CD4-positive, alpha-beta T cell treated with Interleukin-6 at 100 ng/mL for 8 hours (primary cell): ENCODE measurements at places on chromosomes 6 and 20.
A peak's percentile ranks its signal among the peaks of the same experiment; 100 is the strongest.

DNA sequence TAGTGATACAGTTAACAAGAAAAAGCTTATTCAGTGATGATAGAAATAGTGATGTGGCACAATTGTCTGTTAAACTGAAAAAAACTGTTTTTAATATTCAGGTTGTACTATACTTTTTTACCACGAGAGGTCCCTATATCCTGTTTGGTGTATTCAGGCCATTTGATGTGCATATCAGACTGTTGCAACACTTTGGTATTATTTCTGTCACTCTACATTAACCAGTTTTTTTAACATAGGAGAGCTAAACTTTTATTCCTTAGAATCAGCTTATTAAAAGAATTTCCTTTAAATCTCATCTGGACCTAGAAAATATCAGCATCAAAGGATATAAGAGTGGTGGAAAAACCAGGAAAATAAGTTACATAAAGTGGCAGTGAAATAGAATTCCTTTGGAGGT lies 36.8 kb downstream of the TSPYL4 start:
- DNase-seq = peak; percentile 9

- DNase-seq = no peak
Measured at GRCh38 chr6:36800223-36801076, 38.8 kb downstream of the CPNE5 start.

DNA sequence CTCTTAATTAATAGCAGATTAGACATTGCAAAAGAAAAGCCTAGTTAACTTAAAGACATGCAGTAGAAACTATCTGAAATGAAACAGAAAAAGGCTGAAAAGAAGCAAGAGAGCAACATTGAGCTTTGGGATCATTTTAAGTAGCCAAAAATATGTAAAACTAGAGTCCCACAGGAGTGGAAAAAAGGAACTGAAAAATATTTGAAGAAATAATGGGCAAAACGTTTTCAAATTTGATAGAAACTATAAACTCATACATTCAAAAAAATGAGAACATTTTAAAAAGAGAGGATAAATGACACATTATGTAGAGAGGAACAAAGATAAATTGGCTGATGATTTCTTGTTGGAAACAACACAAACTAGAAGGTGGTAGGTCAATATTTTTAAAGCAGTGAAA lies 166.1 kb upstream of the AKAP12 start:
- DNase-seq = no peak

DNA sequence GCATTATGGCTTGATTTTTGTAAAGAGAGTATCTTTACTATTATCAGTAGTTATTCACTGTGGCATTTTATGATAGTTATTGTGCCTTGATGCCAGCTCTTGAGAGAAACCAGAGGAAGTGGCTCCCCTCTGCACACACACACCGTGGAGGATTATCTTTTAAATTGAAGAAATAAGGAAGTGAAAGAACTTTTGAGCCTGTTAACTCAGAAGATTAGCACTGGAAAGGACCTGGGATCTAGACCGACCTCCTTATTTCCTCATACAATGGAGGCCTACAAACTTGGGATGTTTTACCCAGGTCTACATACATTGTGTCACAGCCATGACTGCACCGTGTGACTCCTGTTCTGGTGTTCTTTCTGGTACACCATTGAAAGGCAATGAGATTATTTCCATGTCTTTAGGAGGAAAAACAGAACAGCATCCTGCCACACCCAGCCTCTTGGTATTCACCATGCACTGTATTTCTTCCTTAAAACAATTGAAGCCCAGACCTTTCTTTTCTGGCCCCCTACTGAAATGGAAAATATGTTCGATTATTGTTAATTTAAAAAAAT lies 40.6 kb downstream of the HECA start:
- no peak for DNase-seq

DNA sequence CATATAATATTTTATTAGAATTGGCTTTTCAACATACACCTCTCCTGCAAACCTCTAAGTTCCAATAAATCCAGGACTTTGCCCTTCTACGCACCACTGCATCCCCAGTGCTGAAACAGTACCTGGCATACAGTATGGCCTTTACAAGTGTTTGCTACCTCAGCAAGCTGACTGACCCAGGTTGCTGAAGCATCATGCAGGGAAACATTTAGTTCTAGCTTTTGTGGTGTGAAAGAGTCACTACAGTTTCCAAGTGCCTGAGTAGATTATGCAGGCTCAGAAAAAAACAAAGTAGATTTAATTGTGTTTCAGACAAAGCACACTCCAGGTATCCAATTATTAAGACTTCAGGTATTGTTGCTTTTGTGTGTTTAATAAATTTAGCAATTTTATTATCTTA lies 614.2 kb upstream of the NRSN1 start:
- DNase-seq = no peak

DNA sequence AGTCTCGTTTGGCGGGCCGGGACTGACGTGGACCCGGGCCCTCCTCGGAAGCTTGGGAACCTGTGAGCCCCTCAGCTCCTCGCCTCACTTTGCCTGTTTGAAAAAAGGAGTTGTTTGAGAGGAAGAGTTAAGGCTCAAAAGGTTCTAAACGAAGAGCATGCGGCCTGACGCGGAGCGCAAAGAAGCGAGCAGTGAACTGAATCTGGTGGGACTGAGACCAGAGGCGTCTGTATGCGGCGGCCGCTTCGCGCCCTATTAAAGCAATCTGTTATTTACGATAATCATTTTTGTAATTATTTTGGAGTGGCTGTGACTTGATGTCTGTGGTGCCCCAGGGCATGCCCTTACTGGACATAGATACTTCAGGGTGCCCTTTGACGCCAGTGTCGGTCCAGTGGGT lies 3.3 kb upstream of the TFAP2C start:
- DNase-seq = no peak

- no peak for DNase-seq
Measured at GRCh38 chr6:167700199-167700598, 126.5 kb upstream of the AFDN start.

DNA sequence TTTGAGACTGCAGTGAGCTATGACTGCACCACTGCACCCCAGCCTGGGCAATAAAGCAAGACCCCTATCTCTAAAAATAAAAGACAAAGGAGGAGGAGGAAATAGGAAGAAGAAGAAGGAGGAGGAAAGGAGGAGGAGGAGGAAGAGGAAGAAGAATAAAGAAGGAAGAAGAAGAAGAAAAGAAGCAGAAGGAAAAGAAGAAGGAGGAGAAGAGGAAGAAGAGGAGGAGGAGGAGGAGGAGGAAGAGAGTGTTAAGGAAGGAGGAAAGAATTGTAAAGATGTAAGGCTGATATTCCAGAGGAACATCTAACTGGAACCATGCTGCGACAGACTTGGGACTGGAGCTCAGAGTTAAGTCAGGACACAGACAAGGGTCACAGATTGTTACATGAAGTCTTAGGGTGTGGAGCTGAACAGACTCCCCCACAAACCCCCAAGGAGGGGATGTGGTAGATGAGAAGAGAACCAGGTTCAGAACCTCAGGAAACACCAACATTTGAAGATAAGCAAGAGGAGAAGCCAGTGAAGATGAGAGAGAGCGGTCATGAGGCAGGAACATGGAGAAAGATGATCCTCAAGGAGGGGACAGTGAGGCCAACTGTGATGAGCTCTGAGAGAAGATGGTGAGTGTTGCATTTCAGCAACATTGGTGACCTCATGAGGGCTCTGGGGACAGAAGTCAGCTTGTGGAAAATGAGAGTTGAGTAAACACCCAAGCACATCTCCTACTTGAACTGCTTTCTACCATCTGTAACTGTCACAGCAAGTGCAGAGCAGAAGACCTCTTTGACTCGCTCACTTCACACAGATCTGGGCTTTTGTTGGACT lies 118.2 kb downstream of the CD164 start:
- no peak for DNase-seq

GRCh38 chr6:67909354-67909753 lies 725.7 kb upstream of the ADGRB3 start:
- no peak for DNase-seq
